Ascending aorta (tissue), 2 donors: ENCODE measurements at places on chromosomes 5 and 9. TPM values are rescaled to one million over a fixed set of nuclear protein-coding genes. Genes with fewer than 3 reads are reported as not detected.

DNA sequence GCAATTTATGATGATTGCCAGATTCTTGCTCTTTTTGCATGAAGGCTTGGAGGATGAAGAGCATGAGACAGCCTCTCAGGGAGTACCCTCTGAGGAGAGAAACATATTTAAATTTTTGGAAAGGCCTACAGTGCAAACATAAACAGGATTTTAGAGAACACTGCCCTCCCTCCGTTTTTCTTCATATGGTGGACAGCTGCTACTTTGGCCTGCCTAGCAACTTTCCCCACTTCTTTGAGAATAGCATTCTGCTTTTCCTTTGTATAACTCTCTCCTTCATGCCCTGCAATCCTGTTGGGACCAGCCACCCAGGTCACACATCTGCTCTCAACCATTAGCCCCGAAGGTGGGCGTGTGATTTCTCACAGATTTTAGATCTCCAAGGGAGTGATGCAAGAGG, 20.5 kb upstream of the TXN start:
- H3K27me3 ChIP-seq: no peaks in the 10 kb centered on the region
- DNase-seq: no peak
- no peaks in the 10 kb centered on the region for H3K4me1 ChIP-seq

DNA sequence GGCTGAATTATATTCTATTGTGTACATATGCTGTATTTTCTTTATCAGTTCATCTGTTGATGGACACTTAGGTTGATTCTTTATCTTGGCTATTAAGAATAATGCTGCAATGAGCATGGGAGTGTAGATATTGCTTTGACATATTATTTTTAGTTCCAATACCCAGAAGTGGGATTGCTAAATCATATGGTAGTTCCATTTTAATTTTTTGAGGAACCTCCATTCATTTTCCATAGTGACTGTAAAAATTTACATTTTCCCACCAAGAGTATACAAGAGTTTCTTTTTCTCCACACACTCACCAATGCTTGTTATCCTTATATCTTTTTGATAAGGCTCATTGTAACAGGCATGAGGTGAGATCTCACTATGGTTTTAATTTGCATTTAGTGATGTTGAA, 19.4 kb downstream of the JAK2 start:
- H3K27me3 ChIP-seq: no peaks in the 10 kb centered on the region
- no peak overlapping the region for H3K4me3 ChIP-seq
- H3K4me1 ChIP-seq: peaks cover 7% of the 10 kb centered on the region
- H3K36me3 ChIP-seq: peaks cover 9% of the 10 kb centered on the region

Gene CARTPT
- 12.7 TPM for total RNA-seq

- H3K36me3 ChIP-seq: no peaks in the 10 kb centered on the region
- peaks cover 9% of the 10 kb centered on the region for H3K4me1 ChIP-seq
- no peaks in the 10 kb centered on the region for H3K27me3 ChIP-seq
- H3K27ac ChIP-seq: no peak overlapping the region
- H3K4me3 ChIP-seq: peak overlapping the region; percentile 70
Measured at GRCh38 chr9:34328500-34328986, 525 bp downstream of the KIF24 start.

GRCh38 chr5:177519463-177520235, 2.9 kb upstream of the DDX41 start:
- H3K27me3 ChIP-seq: no peaks in the 10 kb centered on the region
- H3K27ac ChIP-seq: no peak overlapping the region
- DNase-seq: no peak
- peaks cover 10% of the 10 kb centered on the region for H3K4me1 ChIP-seq

Gene TAF7
- 30.1 TPM for total RNA-seq

Gene FBN2
- 0.11 TPM for total RNA-seq

- no peaks in the 10 kb centered on the region for H3K36me3 ChIP-seq
- no peak for DNase-seq
- no peak overlapping the region for H3K4me3 ChIP-seq
- H3K4me1 ChIP-seq: no peaks in the 10 kb centered on the region
- peak overlapping the region; percentile 45 for H3K27ac ChIP-seq
Measured at GRCh38 chr9:92341578-92341977, 15.8 kb downstream of the CENPP start.

DNA sequence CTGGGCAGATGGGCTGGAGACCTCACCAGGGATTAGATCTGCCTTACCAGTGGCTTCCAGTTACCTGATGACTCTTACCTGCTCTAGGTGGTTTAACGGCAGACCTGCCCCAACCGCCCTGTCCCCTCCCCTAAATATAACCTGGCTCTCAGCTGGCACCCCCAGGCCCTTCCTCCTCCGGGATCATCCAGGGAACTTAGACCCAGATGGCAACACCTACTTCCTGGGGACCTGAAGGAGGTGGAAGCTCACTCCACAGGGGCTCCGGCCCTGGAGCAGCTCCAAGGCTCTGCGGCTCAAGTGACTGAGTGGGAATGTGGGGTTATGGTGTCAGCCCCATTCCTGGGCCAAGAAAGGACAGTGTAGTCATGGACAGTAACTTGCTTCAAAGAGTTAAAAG, 130.4 kb downstream of the OLFM1 start:
- H3K27ac ChIP-seq: no peak overlapping the region
- peaks cover 11% of the 10 kb centered on the region for H3K27me3 ChIP-seq
- no peak overlapping the region for H3K4me3 ChIP-seq
- H3K36me3 ChIP-seq: no peaks in the 10 kb centered on the region
- no peak for DNase-seq

DNA sequence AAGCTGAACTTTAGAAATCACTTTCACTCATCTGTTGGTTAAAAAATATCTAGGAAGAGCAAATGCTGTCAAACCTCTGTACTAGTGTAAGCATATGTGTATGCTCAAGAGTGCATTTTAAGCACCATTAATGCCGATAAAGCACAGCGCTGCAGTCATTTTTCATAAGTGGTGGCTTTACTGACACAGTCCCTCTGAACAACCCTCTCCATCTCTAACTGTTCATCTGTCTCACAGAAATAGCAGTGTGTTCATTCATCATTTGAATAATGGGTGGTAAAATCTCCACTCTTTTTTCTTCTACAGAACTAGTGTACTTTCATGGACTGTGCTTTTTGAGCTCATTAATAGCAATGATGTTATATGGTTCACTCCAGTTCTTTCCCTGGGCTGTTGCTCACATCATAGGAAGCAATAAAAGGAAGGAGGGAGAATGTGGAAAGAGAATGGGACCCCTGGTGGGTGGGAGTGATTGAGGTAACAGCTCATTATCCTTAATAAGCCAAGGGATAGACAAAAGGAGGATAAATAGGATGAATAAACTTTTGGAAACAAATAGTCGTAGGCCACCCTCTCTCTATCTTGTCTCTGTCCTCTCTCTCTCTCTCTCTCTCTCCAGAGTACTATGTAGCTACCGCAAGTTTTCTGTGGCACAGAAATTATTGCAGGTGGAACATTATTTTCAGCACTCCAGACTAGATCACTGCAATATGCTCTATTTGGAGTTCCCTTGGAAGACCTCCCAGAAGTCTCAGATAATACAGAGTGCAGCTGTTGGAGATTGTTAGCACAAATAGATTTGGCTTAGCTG, 117.9 kb upstream of the PRDM9 start:
- H3K27ac ChIP-seq: no peak overlapping the region
- no peaks in the 10 kb centered on the region for H3K4me1 ChIP-seq
- no peak overlapping the region for H3K4me3 ChIP-seq
- H3K36me3 ChIP-seq: no peaks in the 10 kb centered on the region

DNA sequence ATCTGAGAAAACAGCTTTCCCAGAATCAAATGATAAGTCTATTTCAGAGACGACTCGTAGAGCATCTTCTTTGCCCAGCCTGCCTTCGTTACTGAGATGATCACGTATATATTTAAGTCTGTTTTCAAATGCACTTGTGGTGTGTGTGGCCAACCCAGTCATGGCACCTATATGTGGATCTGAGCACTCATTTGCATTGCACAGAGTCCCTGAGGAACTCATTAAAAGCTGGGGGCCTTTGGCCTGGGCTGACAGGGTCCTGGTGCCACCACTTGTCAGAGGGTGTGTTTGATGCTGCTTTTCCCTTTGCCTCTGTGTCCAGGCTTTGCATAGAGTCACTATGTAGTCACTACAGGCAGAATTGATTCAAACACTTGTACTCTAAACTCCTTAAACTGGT, 17.4 kb upstream of the DMRT3 start:
- no peak overlapping the region for H3K27ac ChIP-seq
- DNase-seq: no peak
- H3K36me3 ChIP-seq: no peaks in the 10 kb centered on the region
- H3K4me3 ChIP-seq: no peak overlapping the region
- H3K4me1 ChIP-seq: no peaks in the 10 kb centered on the region

DNA sequence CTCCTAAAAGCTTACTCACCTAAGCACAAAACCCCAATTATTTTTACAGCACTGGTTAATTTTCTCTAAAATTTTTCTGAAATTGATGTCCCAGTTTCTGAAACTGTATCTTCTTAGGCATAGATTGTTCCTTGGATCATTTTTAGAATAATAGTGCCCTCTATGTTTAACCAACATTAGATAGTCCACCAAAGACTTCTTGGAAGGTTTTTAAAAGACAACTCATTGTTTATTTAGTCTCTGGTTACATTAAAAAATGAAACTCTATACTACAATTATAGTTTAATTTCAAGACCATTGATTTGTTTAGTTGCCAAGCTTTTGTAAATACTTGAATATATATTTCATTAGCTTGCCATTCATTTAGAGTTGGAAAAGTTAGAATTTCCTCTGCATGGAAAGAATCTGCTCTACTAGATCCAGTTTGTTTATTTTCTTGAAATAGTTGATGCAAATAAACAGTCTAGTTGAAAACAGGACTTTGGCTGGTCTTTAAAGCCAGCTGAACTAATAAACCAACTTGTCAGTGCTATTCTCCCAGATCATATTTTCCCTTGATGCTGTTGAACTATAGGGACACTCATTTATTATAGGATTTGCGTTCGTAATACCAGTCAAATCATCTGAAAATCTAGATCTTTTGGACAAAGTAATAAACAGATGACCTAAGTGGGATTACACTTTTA, 990.5 kb downstream of the TLE1 start:
- no peaks in the 10 kb centered on the region for H3K4me1 ChIP-seq
- H3K27me3 ChIP-seq: no peaks in the 10 kb centered on the region
- H3K4me3 ChIP-seq: no peak overlapping the region
- H3K36me3 ChIP-seq: no peaks in the 10 kb centered on the region

Gene KCNV2
- not detected for total RNA-seq

- no peak overlapping the region for H3K4me3 ChIP-seq
- no peak overlapping the region for H3K27ac ChIP-seq
- no peaks in the 10 kb centered on the region for H3K27me3 ChIP-seq
Measured at GRCh38 chr5:38888041-38888440, 42.2 kb downstream of the OSMR start.

- no peak for DNase-seq
- H3K27ac ChIP-seq: no peak overlapping the region
- H3K27me3 ChIP-seq: no peaks in the 10 kb centered on the region
- H3K36me3 ChIP-seq: peaks cover 46% of the 10 kb centered on the region
Measured at GRCh38 chr9:89328064-89328463, 9.8 kb downstream of the SECISBP2 start.

Gene ZER1
- 55.5 TPM for total RNA-seq

GRCh38 chr9:35415402-35416097, 74.4 kb upstream of the RUSC2 start:
- H3K27me3 ChIP-seq: no peaks in the 10 kb centered on the region
- H3K4me3 ChIP-seq: no peak overlapping the region
- H3K27ac ChIP-seq: no peak overlapping the region
- no peaks in the 10 kb centered on the region for H3K36me3 ChIP-seq
- H3K4me1 ChIP-seq: no peaks in the 10 kb centered on the region

DNA sequence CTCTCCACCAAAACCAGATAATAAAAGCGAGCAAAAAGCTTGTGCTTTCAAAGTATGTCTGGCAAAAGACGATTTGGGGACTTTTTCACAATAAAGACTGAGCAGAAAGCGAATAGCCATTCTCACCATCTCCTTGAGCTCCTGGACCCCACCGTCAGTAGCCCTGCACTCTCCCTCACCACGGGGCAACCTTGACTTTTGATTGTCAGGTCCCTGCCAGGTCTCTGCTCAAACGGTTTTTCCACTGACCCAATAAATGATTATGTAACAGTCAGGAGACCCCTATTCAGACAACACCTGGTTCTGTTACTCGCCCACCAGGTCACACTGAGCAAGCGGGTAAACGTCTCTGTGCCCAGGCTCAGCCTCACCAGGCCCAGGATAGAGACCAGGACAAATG, 131.3 kb downstream of the MVB12B start:
- H3K4me3 ChIP-seq: no peak overlapping the region
- no peaks in the 10 kb centered on the region for H3K36me3 ChIP-seq
- DNase-seq: no peak
- no peaks in the 10 kb centered on the region for H3K4me1 ChIP-seq
- H3K27ac ChIP-seq: no peak overlapping the region

DNA sequence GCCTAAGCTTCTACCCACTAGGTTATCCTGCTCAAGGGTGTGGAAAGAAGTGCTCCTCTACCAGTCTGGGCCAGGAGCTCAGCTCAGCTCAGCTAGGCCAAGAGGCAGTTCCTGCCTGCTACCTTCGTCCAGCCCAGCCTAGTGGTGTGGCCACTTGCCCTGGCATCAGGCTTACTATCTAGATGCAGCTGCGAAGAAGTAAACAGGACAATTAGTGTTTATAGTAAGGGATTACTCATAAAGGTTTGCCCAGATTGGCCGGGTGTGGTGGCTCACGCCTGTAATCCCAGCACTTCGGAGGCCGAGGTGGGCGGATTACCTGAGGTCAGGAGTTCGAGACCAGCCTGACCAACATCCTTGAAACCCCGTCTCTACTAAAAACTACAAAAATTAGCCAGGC, 12.8 kb upstream of the SPATA24 start:
- peak; percentile 61 for DNase-seq
- H3K27me3 ChIP-seq: no peaks in the 10 kb centered on the region
- peaks cover 20% of the 10 kb centered on the region for H3K36me3 ChIP-seq
- H3K27ac ChIP-seq: peak overlapping the region; percentile 74
- no peak overlapping the region for H3K4me3 ChIP-seq

GRCh38 chr9:83937861-83938455, 16.7 kb upstream of the KIF27 start:
- DNase-seq: no peak
- no peak overlapping the region for H3K27ac ChIP-seq
- peaks cover 32% of the 10 kb centered on the region for H3K36me3 ChIP-seq
- H3K4me3 ChIP-seq: no peak overlapping the region
- H3K27me3 ChIP-seq: no peaks in the 10 kb centered on the region
- H3K4me1 ChIP-seq: no peaks in the 10 kb centered on the region

DNA sequence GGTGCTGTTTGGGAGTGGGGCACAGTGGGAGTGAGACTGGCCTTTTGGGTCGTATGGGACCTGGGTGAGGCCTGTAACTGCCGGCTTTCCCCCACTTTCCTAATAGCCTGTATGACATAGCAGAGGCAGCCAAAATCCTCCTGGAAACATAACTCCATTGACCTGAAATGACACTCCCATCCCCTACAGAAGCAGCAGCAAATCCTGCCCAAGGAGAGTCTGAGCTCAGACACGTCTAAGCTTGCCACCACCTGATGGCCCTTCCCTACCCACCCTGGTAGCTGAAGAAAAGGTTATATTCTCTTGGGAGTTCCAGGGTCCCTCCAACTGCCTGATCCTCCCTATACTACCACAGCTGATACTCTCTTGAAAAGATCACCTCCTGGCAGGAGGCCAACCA, 179.8 kb upstream of the ARRDC3 start:
- no peak for DNase-seq
- no peaks in the 10 kb centered on the region for H3K27me3 ChIP-seq
- no peak overlapping the region for H3K4me3 ChIP-seq
- H3K36me3 ChIP-seq: no peaks in the 10 kb centered on the region

- H3K4me1 ChIP-seq: peaks cover 7% of the 10 kb centered on the region
- no peaks in the 10 kb centered on the region for H3K36me3 ChIP-seq
- no peak for DNase-seq
- no peak overlapping the region for H3K4me3 ChIP-seq
- H3K27ac ChIP-seq: no peak overlapping the region
Measured at GRCh38 chr9:95771556-95772246, 103.8 kb upstream of the ERCC6L2 start.
